Stimulated activated CD4-positive, alpha-beta T cell treated with anti-CD3 and anti-CD28 coated beads, Interleukin-15, amount 100 ng/mL, for 1 hour (primary cell): ENCODE measurements at places on chromosomes 1 and 21.
A peak's percentile ranks its signal among the peaks of the same experiment; 100 is the strongest.

- DNase-seq, result no peak
These were observed 298.3 kb downstream of the GPATCH2 start for GRCh38 chr1:217332431-217333065.

DNA sequence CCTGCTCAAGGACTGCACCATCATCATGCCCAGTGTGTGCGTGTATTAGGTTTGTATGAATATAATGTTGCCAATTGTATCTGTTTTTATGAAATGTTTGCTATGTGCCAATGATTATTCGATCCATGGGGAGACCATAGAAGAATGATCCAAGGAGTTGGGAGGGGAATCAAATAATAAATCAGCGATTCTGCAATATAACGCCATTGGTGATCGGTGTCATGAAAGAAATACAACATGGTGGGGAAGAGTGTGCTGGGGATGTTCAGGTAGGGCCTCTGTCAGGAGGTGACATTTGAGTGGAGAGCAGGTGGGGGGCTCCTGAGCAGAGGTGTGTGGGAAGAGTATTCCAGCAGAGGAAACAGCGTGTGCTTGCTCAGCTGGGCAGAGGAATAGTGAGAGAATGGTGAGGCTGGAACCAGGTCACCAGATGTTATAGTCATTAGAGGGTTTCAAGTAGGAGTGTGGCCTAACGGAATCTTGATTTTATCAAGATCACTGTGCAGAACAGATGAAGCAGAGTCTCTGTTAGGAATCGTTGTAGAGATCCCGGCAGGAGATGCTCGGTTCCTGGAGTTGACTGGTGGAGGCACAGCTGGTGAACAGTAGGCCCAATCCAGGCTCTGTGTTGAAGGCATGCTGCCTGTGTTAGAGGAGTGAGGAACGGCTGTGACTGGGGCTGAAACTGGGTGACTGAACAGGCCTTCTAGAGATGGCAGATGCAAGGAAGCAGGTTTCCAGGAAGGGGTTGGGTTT lies 2.9 kb upstream of the ZNF496 start:
- DNase-seq, result no peak

DNA sequence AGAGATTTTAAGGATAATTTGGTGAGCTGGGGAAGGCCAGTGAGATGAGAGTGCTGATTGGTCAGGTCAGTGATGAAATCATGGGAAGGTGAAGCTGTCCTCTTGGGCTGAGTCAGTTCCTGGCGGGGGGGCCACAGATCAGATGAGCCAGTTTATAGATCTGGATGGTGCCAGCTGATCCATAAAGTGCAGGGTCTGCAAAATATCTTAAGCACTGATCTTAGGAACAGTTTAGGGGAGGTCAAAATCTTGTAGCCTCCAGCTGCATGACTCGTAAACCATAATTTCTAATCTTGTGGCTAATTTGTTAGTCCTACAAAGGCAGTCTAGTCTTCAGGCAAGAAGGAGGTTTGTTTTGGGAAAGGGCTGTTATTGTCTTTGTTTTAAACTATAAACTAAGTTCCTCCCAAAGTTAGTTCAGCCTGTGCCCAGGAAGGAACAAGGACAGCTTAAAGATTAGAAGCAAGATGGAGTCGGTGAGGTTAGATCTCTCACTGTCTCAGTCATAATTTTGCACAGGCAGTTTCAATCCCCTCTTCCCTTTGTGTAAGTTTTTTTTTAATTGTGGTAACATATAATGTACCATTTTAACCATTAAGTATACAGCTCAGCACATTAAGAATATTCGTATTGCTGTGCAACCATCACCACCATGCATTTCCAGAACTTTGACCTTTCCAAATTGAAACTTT lies 39.4 kb downstream of the PTAFR start:
- DNase-seq, result no peak

GRCh38 chr1:234881893-234882771 lies 246.5 kb downstream of the TOMM20 start:
- DNase-seq, result no peak

DNA sequence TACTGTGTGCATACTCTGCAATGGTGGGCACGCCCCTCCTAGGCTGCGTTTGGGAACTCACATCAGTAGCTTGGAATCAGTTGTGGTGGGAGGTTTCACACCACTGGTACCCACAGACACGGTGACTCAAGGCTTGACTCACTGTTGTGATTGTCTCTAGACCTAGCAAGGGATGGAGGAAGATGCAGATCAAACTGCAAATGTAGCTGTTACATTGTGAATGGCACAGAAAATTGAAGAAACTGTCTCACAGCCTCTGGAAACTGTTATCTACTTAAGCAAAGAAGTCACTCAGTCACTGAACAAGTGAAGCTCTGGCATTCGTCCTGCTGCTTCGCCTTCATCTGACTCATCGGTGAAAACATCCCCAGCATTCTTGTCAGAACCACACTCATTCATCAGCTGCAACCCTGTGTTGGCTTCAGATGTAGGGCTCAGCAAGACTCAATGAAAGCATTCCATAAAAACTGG lies 59.5 kb downstream of the POFUT2 start:
- DNase-seq, result peak; percentile 31

GRCh38 chr1:91585502-91585901 lies 84.9 kb downstream of the CDC7 start:
- DNase-seq, result no peak

DNA sequence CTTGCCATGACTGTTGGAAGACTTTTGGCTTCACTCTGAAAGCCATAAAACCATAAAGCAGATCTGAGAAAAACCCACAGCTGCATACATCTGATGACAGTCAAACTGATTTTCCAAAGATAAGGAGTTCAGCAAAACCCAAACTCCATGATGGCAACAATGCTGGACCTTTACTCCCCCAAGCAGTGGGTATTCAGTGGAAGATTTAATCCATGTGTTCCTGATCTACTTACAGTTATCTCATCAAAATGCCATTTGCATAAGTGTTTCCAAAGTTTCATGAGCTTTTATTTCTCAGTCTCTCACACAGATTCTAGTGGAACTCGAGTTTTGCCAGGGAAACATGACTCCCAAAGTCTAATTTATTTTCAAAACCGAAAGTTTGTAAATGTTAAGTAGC lies 184.9 kb downstream of the ZC3H11B start:
- no peak for DNase-seq

- DNase-seq, result no peak
These were observed 8.0 kb upstream of the MACF1 start for GRCh38 chr1:39196244-39197215.

GRCh38 chr1:77536813-77537212 lies 145.6 kb downstream of the ZZZ3 start:
- DNase-seq, result no peak

DNA sequence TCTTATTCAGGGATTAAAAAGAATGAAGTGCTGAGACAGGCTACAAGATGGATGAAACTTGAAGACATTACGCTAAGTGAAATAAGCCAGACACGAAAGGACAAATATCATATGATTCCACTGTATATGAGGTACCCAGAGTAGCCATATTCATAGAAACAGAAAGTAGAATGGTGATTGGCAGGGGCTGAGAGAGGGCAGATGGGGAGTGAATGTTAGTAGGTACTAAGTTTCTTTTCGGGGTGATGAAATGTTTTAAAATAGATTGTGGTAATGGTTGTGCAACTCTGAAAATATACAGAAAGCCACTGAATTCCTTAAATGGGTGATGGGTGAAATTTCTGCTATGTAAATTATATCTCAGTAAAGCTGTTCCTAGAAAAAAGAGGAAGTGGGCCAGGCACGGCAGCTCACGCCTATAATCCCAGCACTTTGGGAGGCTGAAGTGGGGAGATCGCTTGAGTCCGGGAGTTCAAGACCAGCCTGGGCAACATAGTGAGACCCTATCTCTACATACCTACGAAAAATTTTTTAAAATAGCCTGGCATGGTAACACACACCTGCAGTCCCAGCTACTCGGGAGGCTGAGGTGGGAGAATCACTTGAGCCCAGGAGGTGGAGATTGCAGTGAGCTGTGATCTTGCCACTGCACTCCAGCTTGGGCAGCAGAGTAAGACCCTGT lies 15.9 kb downstream of the SLC27A3 start:
- no peak for DNase-seq

DNA sequence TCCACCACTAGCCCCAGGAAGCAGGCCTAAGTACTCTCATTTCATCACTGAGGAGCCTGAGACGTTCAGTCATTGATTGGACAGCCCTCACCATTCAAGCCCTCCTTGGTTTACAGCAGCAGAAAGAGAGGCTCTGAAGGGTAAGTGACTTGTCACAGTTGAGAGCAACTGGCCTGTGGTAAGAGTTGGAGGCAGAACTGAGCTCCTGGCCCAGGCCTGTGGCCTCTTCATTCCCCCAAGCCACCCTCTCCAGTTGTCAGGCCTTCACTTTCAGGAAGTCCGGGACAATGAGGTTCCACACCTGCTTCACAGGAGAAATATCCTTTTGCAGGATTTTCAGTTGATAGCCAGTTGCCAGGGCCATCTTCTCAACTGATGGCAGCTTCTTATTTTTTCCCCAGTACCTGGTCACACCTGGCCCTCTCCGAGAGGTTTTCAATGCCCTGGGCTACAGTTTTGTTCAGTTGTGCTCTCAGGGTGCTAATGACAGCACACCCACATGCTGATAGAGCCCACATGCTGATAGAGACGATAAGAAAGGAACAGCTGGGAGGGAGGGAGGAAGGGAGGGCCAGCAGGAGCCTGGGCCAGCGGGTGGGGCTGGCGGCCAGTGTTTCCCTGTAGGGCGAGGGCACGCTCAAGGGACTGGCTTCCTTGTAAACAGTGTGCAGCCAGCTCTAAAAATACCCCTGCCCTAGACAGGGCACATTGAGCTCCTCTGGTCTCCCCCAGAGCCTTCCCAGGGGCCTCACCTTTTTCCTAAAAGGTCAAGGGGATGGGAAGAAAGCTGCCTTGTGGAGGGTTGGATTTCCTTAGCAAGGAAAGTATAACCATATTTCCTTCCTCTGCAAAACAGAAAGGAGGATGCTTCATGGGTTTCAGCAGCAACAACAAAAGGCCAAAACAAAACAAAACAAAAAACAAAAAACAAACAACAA lies 112.7 kb upstream of the JUN start:
- DNase-seq, result no peak

DNA sequence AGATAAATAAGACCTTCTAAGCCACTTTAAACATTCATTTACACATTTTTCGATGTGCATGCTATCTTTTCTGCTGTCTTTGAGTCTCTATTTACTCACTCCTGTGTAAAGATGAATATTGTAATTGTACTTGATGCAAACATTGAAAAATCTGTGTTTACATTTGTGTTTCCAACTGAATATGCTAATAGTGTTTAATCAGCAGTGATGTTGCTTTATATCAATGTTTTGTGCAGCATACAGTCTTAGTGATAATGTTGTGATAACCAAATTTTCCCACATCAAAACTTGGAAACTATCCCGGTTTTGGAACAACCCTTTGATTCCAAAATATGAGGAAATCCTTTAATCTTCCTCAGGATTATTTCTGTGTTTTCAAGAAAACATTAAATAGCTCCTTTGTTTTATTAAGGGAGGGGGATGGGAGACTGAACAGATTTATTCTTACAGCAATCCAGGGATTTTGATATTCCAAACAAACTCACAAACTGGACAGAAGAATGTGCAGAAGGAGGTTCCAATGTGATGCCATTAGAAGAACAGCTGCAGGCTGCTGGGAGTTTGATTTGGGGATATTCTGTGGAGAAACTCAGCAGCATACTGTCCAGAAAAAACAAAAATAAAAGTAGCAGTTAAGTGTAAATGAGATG lies 248.0 kb downstream of the S1PR1 start:
- no peak for DNase-seq

- no peak for DNase-seq
These were observed 97.8 kb upstream of the IPO9 start for GRCh38 chr1:201731142-201731541.

DNA sequence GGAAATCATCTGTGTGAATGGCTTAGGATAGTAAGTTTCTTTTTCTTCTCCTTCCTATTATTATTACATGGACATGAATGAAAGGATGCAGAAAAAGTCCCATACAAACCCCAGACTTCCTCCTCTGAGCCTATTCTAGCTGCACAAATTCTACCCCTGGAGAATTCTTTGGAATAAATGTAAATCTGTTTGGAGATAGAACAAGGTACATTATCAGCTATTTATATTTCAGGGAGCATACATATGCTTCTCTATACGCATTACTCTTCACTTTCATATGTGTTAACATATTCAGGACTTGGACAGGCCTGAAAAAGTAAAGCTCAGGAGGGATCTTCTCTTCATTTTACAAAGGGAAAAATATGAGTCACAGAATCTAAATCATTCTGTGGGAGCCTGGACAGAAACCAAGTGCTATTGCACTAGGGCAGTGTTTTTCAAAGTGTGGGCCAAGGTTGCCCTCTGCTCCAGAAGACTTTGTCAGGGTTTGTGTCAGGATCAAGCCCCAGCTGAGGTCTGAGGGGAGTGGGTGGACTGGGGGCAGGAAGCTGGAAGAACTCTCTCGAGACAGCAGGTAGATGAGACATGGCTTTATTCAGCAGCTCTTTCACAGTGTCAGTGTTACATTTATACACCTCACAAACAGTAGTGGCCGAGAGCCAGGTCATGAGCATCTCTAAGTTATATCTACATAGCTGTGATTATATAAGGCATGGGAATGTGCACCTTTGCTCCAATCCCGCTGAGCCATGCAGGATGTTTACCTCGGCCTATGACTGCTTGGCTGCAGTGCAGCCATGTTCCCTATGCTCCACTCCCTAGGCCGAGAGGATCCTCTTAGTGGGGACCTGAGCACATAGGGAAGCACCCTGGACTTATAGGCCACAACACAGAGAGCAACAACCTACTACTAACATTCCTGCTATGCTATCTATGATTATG lies 114.3 kb downstream of the GDAP2 start:
- no peak for DNase-seq

GRCh38 chr1:35298464-35298863 lies 30.0 kb downstream of the ZMYM4 start:
- no peak for DNase-seq

GRCh38 chr1:13824626-13825025 lies 124.6 kb downstream of the PRDM2 start:
- DNase-seq, result no peak

- DNase-seq, result no peak
These were observed 60.2 kb downstream of the CHRM3 start for GRCh38 chr1:239446611-239447010.

- no peak for DNase-seq
These were observed 12.1 kb downstream of the ATP5PF start for GRCh38 chr21:25722631-25723030.

DNA sequence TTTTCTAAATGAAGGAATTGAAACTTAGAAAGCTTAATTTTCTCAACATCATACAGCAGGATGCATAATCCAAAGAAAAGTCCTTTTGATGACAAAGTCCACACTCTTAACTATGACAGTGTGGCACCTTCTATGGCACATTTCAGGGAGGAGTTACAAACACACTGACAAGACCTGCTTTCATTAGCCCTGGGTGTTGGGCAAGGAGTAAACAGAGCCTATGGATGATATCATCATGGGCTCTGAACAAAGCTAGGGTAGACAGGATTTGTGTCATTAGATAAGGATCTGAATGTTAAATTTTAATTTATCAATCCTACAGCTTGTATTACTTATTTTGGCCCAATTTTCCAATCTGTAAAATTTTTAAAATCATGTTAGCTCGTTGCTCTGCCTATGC lies 62.6 kb upstream of the DENND1B start:
- DNase-seq, result no peak
